ENCODE measurements at places on chromosomes 6 and 20. TPM values are rescaled to one million over a fixed set of nuclear protein-coding genes. Genes with fewer than 3 reads are reported as not detected.

DNA sequence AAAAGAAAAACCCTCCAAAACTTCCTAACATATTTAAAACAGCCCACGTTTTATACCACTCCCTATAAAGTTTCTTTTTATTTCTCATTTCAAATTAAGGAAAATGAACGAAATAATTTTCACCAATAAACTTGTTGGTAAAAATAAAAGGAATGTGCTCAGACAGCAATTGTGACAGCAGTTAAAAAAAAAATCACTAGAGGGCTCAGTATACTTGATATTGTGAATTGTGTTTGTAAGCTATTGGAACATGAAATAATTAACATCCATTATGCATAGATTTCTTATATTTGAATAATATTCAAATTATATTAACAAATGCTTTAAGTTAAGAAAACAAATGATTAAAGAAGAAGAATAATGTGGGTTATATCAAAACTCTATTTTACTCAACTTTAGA, 105.5 kb downstream of the ASCC3 start:
- no peak for DNase-seq

DNA sequence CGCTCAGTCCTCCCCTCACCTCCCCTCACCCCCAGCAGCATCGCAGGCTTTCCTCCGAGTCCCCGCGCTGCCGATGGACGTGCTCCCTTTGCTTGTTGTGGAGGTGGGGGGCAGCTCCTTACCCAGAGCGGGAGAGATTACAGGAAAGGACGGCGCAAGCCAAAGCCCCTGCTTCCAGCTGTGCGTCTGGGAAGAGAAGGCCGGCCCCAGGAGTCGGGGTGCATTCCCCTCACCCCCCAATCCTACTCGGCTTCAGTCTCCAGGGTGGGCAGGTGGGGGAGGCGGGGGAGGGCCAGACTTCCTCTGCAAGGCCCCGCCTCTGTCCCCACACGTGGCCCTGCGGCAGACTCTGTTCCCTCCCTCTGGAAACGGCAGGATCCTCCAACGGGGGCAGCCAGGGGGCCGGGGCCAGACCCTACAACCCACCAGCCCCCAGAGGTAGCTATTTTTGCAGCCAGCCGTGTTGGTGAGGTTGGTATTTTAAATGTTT, 43.6 kb downstream of the NTSR1 start:
- no peak for DNase-seq

Gene SLC22A2
- total RNA-seq, result not detected

Gene RBPJL
- not detected for total RNA-seq

GRCh38 chr6:53546281-53546680, 1.4 kb upstream of the GCLC start:
- DNase-seq, result no peak

- no peak for DNase-seq
Measured at GRCh38 chr6:137172734-137173431, 561 bp downstream of the IL22RA2 start.

Gene SRSF3
- total RNA-seq, result 191 TPM

DNA sequence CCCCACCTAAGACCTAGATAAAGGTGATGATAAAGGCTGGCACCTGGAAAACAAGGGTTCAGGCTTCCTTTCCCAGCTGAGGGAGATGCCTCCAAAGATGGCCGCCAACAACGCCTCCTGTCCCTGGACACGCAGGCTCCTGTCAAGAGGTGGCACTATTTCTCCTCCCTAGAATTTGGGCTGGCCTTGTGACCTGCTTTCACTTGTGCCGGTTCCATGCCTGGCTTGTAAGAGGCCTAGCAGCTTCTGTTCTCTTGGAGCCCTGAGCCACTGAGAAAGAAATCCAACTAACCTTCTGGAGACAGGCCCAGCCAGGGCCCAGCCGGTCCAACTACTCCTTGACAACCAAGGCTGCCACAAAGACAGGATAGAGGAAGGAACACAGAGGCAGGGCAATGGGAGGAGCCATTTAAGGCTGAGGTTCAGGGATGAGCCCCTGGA, 60.2 kb upstream of the RALY start:
- DNase-seq, result peak; percentile 73

Gene DDO
- 8.7 TPM for total RNA-seq

- peak; percentile 83 for DNase-seq
Measured at GRCh38 chr6:25202504-25202903, 76.7 kb upstream of the CARMIL1 start.

DNA sequence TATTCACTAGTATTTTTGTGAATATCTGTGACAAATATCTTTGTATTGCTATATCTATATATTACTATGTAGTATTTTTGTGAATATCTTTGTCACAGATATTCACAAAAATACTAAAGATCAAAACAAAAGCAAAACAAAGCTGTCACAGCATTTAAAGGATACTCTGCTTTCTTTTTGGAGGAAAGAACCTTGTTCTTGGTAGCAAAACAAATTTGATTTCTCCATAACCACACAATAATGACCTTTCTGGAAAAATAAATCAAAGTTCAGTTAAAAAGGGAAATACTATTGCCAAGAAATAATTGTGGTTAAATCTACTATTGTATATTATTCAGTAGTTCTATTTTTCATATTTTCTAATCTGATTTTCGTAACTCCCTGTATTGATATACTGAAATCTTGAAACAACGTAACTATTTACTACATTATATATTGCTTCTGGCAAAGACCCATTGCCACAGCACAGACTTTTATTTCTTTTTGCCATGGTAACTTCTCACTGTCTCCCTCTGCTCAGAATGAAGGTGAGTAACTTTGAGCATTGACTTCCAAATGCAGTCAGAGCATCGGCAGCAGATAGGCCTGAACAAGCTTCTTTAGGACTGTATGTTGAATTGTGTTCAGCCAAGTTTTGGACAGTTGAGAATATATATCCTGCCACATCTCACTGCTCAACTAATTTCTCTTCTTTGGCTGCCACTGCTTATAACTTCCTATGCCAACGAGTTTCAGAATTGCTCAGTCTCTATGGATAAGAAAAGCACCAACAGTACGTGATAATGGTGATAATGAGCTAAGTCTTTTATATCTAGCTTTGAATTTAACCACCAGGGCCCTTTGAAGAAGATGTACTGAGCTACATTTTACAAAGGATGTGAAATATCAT, 1097.2 kb upstream of the GJE1 start:
- DNase-seq, result peak; percentile 16

DNA sequence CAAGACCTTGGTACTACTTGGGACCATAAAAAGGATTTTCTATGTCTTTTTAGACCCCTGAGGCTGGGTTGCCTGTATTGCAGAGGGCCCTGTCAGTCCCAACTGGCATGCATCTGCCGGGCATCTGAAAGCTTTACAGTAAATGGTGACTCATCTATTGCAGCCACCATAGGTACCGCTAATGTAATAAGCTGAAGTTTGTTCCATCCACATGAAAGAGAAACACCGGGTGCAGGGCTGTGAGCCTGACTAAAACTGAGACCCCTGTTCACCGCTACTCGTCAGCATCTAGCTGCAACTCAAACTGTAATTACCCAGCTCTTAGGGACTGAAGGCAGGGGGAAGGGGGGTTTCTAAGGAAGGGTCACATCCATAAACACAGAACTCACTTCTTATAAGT, 49.5 kb downstream of the TRERF1 start:
- peak; percentile 50 for DNase-seq

Gene PTGIS
- 79.1 TPM for total RNA-seq

DNA sequence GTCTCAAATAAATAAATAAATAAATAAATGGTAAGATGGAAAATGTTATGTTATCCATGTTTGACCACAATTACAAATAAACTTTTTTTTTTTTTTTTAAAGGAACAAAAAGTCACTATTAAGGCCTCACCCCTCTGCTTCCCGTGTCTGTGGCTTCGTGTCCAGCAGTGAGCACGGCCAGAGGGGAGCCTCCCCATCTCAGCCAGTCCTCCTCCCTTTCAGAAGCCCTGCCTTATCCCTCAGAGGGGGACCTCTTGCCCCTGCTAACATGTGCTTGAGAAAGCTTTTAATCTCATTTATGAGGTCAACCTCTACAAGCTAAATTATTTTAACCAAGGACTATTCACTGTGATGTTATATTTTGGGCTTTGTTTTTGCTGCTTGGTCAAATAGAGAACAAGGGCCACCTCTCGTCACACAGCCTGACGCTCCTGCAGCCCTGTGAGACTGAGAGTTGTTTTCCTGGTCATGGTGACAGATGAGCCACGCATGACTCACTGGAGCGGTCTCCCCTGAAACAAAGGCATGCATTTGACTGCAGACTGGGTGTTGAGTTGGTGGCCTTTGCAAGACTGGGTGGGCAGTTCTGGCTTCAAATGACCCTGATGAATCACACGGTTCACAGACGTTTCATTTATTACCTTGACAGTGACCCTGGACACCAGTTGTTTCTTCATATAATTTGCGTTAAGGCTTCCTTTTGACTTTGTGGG, 131.8 kb downstream of the TIAM2 start:
- peak; percentile 96 for DNase-seq

DNA sequence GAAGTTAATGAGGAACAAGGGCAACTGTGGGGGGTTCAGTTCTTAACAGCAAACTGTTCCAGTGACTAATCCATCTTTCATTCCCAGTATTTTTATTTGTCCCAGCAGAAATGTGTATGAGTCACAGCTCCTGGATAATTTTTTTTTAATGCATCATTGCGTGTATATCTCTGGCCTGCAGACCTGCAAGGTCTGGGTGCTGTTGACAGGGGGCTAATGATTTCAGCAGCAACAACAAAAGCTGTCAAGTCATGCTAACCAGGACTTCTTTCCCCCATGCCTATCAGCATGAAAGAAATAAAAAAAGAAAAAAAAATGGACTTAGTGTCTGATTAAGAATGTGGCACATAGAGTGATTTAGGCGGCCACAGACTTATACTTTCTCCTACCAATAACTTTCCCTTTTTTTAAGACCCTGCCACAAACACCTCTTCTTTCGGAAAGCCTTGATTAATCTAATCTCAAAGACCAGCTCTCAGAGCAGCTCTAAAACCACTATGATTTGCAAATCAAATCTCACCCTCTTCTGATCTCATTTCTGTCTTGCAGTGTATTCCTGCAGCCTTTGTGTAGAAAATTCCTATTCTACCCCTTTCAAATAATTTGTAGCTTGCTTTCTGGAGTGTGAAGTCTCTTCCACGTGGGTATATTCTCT, 14.2 kb upstream of the PREX1 start:
- DNase-seq, result peak; percentile 67

Gene CDC25B
- total RNA-seq, result 49.3 TPM

DNA sequence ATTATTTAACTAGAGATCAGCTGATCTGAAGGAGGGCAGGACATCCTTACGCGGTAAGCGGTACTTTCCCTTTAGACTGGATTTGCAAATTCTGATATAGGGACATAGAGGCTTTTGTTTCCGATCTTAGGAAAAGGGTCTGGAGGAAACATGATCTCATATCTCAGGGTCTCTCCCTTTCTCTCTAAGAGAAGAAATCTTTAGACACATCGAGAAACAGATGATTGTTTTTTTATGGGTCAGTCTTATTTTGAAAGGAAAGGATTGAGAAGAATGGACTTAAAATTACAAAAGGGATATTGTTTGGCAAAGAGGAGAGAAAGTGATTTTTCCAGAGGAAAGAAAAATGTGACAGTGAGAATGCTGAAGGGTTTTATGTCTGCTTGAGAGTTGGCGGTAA, 83.9 kb upstream of the OGFRL1 start:
- no peak for DNase-seq

- DNase-seq, result no peak
Measured at GRCh38 chr6:27209196-27209595, 38.3 kb upstream of the PRSS16 start.

Gene TLDC2
- total RNA-seq, result under 0.01 TPM

GRCh38 chr6:89999945-90000825, 105.9 kb downstream of the GJA10 start:
- DNase-seq, result no peak

Gene OOEP
- total RNA-seq, result not detected

DNA sequence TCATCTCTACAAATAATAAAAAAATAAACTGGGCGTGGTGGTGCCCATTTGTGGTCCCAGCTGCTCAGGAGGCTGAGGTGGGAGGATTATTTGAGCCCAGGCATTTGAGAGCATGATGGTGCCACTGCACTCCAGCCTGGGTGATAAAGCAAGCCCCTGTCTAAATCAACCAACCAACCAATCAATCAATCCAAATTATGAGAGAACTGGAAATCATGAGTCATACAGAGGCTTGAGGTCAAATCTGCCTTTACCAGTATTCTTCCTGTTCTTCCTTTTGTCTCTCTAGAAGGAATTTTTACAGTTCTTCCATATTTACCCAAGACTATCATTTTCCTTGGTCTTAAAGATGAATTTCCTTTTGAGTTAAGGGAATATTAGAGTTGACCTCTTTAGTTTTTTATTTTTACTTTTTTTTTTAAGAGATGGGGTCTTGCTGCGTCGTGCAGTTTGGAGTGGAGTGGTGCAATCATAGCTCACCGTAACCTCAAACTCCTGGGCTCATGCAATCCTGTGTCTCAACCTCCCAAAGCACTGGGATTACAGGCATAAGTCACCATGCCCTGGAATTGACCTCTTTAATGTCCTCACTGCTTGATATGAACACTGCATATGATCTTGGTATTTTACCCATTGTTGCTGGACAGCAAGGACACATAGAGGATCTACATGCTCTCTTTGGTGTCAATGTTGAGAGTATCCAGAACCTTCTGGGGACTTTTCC, 44.1 kb upstream of the TXNDC5 start:
- DNase-seq, result no peak

Gene HLA-DPA1
- total RNA-seq, result 1.0 TPM

- no peak for DNase-seq
Measured at GRCh38 chr20:17442588-17442987, 88.6 kb downstream of the BFSP1 start.

Gene GJA10
- not detected for total RNA-seq

Gene SLC26A8
- not detected for total RNA-seq

Gene SAMD10
- total RNA-seq, result 0.99 TPM

DNA sequence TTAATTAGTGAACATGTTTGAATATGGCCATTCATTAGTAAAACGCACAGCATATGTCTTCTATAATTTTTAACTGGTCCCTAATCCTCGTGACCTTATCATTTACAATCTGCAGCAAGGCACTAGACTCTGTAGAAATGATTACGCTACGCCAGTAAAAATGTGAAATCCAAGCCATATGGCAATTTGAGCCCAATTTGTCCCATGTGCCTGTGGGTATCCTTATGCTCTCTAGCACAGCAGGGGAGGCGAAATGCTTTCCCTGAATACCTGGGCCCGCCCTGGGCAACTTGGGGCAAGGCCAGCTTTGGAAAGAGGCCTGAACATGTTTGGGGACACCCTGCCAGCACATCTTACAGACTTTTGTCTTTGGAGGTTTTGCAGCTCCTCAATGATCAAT, 122.7 kb upstream of the AGPAT4 start:
- DNase-seq, result no peak

DNA sequence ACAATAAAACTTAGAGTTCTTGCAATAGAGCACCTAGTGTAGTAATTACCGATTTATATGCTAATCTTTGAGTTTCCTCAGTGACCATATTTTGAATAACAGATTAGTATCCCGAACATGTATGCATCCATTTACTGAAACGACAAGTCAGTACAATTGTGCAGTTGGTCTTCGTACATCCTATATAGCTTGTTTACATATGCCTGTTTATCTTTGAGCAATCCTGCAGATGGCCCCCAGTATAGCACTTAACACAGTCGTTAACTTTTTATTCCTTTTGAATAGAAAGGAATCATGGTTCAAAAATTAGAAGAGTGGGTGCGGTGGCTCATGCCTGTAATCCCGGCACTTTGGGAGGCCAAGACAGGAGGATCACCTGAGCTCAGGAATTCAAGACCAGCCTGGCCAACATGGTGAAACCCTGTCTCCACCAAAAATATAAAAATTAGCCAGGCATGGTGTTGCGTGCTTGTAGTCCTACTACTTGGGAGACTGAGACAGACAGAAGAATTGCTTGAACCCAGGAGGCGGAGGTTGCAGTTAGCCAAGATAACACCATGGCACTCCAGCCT, 6.6 kb downstream of the SRSF6 start:
- DNase-seq, result no peak

Measured in fibroblast of lung (primary cell).